ENCODE measurements at places on chromosomes 2 and 18.

- DNase-seq = peak; percentile 92
Observed at GRCh38 chr18:46222710-46223360, 118.7 kb downstream of the HAUS1 start.

DNA sequence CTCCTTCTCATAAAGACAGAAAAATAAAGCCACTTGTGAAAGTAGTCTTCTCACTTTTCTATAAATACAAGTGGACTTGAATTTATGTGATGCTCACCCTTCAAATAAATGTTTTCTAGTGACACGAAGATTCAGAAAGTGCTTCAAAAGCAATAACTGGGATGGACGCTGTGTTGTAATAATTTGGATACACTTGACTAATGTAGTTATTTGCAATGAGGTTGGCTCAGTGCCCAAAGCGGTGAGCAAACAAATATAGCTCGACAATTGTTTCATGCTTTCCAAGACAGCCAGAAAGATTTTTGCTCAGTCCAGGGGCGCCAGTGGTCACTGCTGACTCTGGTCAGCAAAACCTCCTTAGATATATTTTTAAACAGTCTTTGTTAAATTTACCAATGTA is 278.6 kb upstream of the KLHL14 start:
- no peak for DNase-seq

DNA sequence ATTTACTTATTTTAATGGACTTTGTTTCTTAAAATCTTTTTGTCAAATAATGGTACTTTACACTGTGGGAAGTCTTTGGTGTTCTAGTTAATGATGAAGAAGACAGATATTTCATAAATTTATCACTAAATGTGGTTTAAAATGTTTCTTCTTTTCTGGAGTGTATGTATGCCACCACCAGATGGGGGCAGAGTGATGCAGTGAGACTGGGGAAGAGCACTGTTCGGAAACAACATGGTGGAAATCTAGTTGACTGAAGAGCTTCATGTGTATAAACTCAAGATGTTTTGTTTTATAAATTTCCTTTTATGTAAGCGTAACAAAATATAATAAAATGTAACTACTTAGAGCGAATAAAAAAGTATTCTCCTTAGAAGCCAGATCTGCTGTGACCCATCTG is 195.1 kb downstream of the KCNE4 start:
- peak; percentile 10 for DNase-seq

GRCh38 chr2:88248280-88248828 is 78.2 kb downstream of the THNSL2 start:
- DNase-seq = peak; percentile 12

GRCh38 chr2:172993139-172993538 is 82.5 kb upstream of the MAP3K20 start:
- DNase-seq = no peak

GRCh38 chr2:239947729-239948045 is 77.5 kb downstream of the NDUFA10 start:
- no peak for DNase-seq

DNA sequence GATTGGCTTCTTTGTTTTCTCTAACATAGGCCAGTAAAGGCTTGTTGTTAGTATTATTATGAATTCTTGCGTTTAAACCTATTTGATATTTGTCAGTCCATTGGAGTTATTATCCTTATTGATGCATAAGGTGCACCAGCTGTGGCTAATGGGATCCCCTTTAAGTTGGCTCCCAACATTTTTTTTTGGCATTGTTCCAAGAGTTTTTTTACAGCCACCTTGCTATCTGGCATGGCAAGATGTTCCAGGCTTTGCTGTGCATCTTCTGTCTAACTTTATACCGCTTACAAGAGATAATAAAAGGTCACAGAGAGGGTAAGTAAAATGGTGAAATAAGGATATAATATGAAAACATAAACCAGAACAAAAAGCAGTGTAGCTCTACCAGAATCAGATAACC is 157.5 kb upstream of the TACR1 start:
- DNase-seq = peak; percentile 42

DNA sequence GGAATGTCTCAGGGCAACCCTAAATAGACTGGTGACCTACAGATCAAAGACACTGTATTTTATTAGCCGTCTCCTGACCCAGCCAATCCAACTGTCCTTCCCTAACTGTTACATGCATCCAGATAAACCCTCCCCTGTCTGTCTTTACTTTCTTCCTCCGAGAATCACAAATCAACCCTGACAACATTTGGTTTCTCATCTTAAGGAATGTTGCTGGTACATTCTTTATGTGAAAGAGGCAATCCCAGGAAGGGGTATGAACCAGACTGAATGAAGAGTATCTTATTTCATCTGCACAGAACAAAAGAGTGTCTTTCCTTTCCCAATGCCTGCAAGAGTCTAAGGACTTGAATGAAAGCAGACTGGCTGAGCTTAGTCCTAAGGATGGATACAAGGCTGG is 113.9 kb upstream of the LTBP1 start:
- DNase-seq = no peak

- no peak for DNase-seq
Observed at GRCh38 chr2:3142961-3143571, 234.6 kb downstream of the EIPR1 start.

GRCh38 chr2:206647985-206648384 is 5.7 kb downstream of the FAM237A start:
- no peak for DNase-seq

DNA sequence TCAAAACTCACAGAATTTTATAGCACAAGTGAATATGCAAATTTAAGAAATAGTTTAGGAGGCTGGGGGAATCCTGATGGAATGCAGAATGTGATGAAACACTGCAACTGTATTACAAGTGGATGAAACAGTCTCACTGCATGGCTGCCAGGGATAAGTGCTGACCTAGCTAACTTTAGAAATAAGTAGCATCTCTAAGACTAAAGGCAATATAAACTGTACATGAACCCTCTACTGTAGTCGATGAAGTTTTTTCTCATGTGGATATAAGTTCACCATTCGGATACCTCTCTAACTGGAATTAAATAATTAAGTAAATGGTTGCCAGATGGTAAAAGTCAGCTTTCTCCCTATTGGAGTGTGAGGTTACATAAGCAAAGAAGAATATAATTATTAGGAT is 777.8 kb upstream of the RAB6C start:
- DNase-seq = no peak

DNA sequence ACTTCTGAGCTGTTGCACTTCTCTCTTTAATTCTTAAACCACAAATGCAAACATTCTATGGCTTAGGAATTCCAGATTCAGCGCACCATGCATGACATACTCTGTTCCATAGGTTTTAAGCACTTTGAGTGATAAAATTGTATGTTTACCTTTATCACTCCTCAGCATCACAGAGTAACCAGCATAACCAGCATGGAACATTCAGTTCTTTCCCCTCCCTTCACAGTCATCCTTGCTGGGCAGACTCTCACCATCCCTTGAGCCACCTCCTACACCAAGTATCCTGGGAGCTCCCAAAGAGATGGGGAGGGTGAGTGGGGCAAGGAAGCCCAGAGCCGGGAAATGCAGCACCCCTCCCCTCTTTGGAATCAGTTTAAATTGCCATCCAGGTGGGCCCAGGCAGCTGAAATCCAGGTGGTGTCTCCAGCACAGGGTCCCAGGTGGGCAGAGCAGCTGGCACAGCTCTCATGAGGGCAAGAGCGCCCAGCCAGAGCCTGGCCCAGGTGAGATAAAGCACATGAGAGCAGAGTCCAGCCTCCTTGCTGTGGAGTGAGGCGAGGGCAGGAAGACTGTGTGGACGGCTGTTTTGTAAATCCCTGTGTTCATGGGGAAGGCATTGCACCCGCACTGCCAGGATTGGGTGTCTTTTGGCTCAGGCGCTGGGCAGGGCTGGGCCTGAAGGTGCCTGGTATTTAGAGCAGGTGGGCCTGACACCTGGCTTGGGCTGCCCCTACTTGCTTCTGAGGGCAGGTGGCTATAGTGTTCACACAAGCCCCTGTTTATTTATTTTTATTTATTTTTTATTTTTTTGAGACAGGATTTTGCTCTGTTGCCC is 36.8 kb downstream of the LAMA3 start:
- DNase-seq = no peak

DNA sequence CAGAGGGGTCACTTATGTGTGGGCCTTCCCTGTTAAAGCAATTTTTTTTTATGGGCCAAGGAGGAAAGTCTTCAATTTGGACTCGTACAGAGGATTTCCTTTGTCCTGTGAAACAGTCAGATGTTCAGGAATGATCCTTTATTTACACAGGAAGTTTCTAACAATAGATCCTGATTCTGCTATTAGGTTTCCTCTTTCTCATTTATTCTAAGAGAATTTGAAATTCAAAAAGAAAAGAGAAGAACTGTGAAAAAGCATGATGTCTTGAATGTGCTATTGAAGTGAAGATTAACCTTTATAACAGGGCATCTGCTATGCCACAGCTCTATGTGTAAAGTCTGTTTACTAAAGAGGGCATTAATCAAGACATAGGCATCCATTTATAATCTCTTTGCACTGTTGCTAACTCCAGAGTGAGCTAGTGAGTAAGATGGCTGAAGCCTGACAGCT is 105.3 kb upstream of the FAM98A start:
- DNase-seq = no peak

GRCh38 chr2:218583983-218584850 is 15.6 kb downstream of the CNOT9 start:
- no peak for DNase-seq

- peak; percentile 67 for DNase-seq
Observed at GRCh38 chr2:161122772-161123530, 37.3 kb upstream of the TANK start.

GRCh38 chr2:10940596-10940995 is 28.9 kb downstream of the KCNF1 start:
- no peak for DNase-seq

DNA sequence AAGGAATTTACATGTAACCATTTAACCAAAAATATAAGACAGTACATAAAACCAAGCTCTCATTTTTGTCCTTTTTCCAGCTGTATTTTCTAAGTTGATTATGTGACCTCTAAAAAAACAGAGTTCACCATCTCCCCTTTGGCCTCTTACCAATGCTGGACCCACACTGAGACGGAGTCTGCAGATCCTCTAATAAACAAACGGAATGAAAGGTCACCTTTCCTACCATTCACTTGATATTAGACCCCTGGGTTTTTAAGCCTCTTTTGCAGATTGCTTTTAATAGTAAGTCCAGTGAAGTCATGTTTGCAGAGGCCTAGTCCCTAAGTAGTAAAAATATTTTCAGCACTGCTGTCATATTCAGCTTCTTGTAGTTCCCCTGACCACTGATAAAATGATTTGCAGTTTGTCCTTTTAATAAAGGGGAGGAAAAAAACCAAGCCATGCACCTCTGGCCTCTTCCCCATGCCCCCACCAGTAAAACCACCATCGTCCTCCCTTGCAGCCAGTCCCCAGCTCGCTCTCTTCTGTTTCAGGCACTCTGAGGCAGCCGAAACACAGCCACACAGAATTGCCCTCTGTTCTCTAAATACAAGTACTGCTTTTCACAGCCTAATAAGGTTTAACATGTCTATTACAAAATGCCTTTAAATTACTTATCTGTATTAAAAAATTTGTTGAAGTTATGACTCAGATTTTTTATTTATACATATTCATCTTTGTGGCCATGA is 427.5 kb downstream of the PARD3B start:
- no peak for DNase-seq

- DNase-seq = no peak
Observed at GRCh38 chr2:198162276-198162675, 357.9 kb downstream of the PLCL1 start.

DNA sequence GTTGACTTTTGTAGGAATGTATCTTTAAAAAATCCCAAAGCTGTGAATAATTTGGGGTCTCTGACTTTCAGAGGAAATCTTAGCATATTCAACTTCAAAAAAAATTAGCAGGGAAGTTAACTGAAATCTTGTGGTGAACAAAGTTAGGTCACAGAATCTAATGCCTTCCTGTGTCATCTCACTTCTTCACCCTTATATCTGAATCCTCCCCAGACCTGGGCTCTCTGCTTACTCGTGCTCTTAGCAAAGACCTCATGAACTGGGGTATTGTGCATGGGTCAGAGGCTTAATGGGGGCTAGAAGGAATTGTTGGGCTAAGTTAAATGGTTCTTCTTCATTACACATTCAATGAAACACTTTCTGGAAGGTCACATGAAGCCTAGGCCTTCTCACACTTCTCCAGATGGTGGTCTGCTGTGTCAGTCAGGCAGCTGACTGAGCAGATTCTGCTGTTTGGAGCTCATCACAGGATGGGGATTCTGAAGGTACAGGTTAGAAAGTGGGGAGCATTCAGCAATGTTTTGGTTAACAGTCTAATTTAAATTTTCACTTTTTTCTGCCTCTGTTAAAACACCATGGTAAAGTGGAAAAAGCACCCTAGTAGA is 131.3 kb downstream of the SUCLG1 start:
- no peak for DNase-seq

DNA sequence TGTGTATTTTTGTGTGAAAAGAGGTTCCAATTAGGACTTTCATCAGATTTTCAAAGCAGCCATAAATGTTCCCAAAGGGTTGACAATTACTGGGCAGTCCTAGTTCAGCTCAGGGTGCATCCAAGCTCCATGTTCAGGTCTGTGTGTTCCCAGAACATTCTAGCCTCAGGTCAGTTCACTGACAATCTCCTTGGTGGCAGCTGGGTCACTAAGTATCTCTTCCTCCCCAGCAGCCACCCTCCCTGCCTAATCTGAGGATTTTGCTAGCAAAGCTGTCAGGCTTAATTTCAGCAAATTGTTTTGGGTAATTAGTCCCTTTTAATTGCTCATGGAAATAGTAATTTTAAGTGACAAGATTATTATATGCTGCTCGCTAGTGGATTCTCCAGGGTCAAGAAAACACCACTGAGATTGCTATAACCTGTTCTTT is 29.8 kb downstream of the UPP2 start:
- no peak for DNase-seq

GRCh38 chr18:76349067-76349715 is 145.9 kb downstream of the ZNF516 start:
- peak; percentile 87 for DNase-seq

GRCh38 chr2:200099256-200099655 is 143.9 kb downstream of the MAIP1 start:
- no peak for DNase-seq

DNA sequence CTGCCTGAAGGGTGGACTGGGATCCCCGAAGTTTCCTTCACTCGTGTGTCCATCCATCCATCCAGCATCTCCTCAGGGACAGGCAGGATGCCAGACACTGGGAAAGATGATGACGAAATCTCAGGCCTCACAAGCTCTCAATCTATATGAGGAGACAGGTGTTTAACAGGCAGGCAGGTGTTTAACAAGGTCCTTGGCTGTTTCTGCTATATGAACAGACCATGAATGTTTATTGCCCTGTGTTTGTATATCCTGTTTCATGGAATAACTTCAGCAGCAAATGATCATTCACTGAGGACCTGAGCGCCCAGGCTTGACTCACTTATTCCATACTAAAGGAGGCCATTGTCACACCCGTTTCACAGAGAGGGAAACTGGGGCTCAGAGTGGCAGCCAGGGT is 685.8 kb upstream of the HS6ST1 start:
- no peak for DNase-seq

DNA sequence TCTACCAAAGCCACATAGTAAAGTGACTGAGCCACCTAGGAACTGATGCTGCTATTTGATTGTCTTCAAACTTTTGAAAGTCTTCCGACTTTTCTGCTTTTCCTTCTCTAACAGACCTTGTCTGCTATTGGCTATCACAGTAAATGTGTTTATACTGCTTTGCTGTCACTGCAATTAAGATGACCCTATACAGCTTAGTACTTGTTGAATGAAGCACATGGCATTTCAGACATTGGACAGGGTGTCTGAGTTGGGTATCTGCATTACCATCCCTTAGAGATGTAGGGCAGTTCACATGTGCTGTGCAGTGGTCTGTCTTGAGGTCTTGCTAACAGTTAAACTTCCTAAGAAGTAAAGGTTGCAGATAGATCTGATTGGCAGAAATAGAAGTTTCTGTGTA is 3.6 kb downstream of the WDR43 start:
- DNase-seq = peak; percentile 40

- no peak for DNase-seq
Observed at GRCh38 chr2:28382755-28383154, 9.9 kb upstream of the FOSL2 start.
